ENCODE measurements at places on chromosomes 11 and 22.

DNA sequence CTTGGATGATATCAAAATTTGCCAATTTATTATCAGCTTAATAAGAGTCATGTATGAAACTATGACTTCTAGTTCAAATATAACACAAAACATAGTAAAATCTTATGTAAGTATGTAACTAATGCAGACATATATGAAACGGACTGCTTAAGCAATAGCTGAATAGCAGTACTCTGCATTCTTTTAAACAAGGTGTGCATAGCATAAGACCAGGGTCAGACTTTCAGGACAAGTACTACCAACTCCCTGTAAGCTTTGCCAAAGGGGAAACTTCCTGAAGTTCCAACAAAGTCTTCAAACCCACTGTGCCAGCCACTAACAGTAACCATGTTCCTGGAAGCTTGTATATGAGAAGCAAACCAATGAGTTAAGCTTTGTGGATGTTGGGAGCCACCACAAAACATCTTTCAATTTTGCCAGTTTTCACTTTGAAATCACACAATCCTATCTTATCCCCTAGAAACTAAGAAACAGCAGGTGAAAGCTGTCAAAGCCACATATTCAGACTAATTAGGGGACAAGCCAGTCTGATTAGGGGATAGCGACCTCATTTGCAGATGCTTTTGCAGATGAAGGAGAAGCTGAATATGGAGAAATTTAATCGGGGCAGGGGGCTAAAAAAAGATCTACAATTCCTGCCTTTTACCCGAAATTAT lies 13.3 kb downstream of the RBFOX2 start:
- DNase-seq: no peak

DNA sequence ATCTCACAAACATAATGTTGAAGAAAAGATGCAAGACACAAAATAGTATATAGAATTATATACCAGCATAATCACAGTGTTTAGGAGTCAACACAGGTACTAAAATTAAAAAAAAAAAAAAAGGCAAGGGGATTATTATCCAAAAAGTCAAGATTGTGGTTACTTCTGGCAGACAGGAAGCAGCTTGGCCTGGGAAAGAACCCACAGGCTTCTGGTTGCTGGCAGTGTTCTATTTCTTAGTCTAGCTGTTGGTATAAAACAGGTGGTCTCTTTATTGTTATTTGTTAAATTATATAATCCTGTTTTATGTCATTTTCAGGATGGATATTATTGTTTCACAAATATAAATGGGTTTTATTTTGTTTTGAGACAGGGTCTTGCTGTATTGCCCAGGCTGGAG lies 54.0 kb downstream of the C11orf58 start:
- no peak for DNase-seq

GRCh38 chr11:128965485-128965884 lies 22.8 kb upstream of the TP53AIP1 start:
- no peak for DNase-seq

- DNase-seq: no peak
These were observed 484.5 kb downstream of the MN1 start for GRCh38 chr22:27317096-27317495.

Data from stimulated activated CD4-positive, alpha-beta T cell treated with anti-CD3 and anti-CD28 coated beads, Interleukin-1b, Interleukin-23, amount 100 ng/mL, for 4 hours (primary cell).